HFFc6 (cell line): ENCODE measurements at places on chromosomes 2 and 18. TPM values are rescaled to one million over a fixed set of nuclear protein-coding genes. Genes with fewer than 3 reads are reported as not detected.

- no peaks in the 10 kb centered on the region; the same call in 1 of the 2 replicates for H3K4me1 ChIP-seq
- peaks cover 4% of the 10 kb centered on the region for H3K27me3 ChIP-seq
- no peak overlapping the region for H3K4me3 ChIP-seq
Measured at GRCh38 chr2:170404846-170405245, 226.9 kb downstream of the MYO3B start.

GRCh38 chr2:172216477-172216876, 113.8 kb upstream of the DLX2 start:
- no peak overlapping the region for H3K27ac ChIP-seq
- no peaks in the 10 kb centered on the region for H3K27me3 ChIP-seq
- H3K4me1 ChIP-seq, result peaks cover 43% of the 10 kb centered on the region

DNA sequence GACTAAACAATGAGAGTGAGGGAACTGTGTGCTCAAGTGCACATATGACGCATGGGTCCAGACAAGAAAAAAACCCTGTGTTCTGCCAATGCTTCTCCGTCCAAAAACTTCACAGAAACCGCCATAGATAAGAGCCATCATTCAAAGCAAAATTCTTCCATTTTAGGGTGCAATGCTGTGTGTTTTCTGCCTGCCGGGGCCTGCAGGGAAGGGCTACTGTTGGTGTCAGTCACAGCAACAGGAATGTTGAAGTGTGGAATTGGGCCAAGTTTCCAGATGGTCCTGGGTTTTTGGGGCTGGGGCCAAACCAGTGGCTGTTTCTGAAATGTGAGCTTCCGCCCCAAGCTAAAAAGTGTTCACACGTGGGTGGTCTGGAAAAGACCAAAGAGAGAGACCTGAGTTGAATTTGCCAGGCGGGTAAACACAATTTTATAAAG, 677 bp upstream of the MC2R start:
- no peak overlapping the region for H3K4me3 ChIP-seq
- H3K36me3 ChIP-seq, result no peaks in the 10 kb centered on the region
- no peaks in the 10 kb centered on the region for H3K27me3 ChIP-seq

DNA sequence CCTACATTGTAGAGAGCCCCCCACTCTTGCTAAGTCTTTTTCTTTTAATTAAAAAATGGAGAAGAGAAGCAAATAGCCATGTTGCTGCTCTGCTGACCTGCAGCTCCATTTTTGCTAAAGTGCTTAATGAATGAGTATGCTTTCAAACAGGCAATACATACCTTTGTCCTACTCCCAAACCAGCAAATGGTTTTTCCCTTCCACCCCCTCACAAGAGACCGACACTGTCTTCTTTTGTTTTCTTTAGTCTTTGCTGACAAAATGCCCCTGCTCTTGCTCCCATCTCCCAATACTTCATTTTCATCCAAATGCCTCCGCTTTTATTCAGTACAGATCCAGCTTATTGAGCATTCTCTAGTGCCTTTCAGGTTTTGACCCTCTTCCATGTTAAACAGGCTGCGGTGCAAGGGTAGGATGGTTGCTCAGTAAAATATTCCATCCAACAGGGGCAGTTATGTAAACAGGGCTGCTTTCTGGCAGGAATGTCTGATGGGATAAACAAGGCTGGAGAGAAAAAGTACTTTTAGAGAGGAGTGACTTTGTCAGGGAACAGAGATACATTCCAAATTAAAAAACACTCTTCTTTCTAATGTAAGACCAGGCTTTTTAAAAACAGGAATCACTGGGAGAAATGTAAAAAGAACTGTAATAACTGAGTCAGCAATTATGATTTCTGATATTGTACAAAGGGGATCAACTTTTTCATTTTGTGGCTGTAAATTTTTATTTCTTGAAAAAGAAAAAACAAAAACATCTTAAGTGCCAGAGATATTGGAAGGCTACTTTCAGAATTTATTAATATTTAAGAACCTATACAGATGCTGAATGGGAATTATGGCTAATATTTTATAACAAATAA, 136.8 kb downstream of the MEP1B start:
- DNase-seq, result no peak
- H3K27me3 ChIP-seq, result no peaks in the 10 kb centered on the region; the same call in 1 of the 2 replicates
- H3K4me3 ChIP-seq, result no peak overlapping the region
- H3K36me3 ChIP-seq, result no peaks in the 10 kb centered on the region
- H3K4me1 ChIP-seq, result no peaks in the 10 kb centered on the region

- no peak overlapping the region for H3K4me3 ChIP-seq
- DNase-seq, result no peak
- peaks cover 34% of the 10 kb centered on the region for H3K36me3 ChIP-seq
- peaks cover 5% of the 10 kb centered on the region for H3K27me3 ChIP-seq
- peaks cover 26% of the 10 kb centered on the region for H3K4me1 ChIP-seq
- no peak overlapping the region for H3K27ac ChIP-seq
Measured at GRCh38 chr2:85777441-85777861, 23.7 kb downstream of the ATOH8 start.

- H3K36me3 ChIP-seq, result peaks cover 23% of the 10 kb centered on the region; the same call in 1 of the 2 replicates
- no peak for DNase-seq
- H3K27me3 ChIP-seq, result peaks cover 4% of the 10 kb centered on the region
- no peak overlapping the region for H3K4me3 ChIP-seq
Measured at GRCh38 chr2:64627860-64628841, 25.6 kb downstream of the SERTAD2 start.

DNA sequence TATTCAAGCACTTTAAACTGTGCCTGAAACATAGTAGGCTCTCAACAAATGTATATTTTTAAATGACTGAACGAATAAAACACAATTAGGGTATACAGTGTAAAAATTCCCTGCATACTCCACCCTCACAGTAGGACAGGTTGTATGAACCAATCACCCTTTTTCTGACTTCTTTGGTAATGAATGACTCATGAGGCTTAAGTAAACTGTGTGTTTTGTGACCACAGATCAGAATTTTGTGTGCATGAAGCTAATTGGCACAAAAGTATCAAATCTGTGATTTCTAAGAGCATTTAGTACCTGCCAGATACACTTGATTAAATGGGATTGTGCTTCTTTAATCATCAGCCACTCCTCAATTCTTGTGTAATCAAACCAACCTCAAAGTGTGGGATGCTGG, 109.9 kb upstream of the MAP4K3 start:
- no peak for DNase-seq
- peaks cover 56% of the 10 kb centered on the region for H3K4me1 ChIP-seq
- H3K27me3 ChIP-seq, result no peaks in the 10 kb centered on the region; the same call in 1 of the 2 replicates
- peak overlapping the region; percentile 62 for H3K4me3 ChIP-seq
- H3K27ac ChIP-seq, result peak overlapping the region; percentile 94

- H3K4me3 ChIP-seq, result no peak overlapping the region
- H3K27ac ChIP-seq, result no peak overlapping the region
- no peaks in the 10 kb centered on the region for H3K27me3 ChIP-seq
- H3K36me3 ChIP-seq, result no peaks in the 10 kb centered on the region
Measured at GRCh38 chr2:81481242-81481993, 1176.9 kb upstream of the LRRTM1 start.

GRCh38 chr2:230812033-230812432, 52.7 kb upstream of the ITM2C start:
- peak overlapping the region; percentile 75 for H3K27ac ChIP-seq
- no peaks in the 10 kb centered on the region for H3K27me3 ChIP-seq
- H3K4me3 ChIP-seq, result no peak overlapping the region
- peaks cover 24% of the 10 kb centered on the region for H3K4me1 ChIP-seq

GRCh38 chr2:160583146-160583535, 89.5 kb upstream of the RBMS1 start:
- H3K4me3 ChIP-seq, result peak overlapping the region; percentile 34; the same call in 1 of the 2 replicates
- H3K4me1 ChIP-seq, result peaks cover 59% of the 10 kb centered on the region
- no peaks in the 10 kb centered on the region for H3K27me3 ChIP-seq
- peak; percentile 53 for DNase-seq
- no peaks in the 10 kb centered on the region for H3K36me3 ChIP-seq

GRCh38 chr2:183123117-183123958, 905 bp upstream of the NUP35 start:
- DNase-seq, result no peak
- H3K27ac ChIP-seq, result peak overlapping the region; percentile 97
- peak overlapping the region; percentile 97 for H3K4me3 ChIP-seq
- no peaks in the 10 kb centered on the region; the same call in 1 of the 2 replicates for H3K36me3 ChIP-seq

GRCh38 chr2:164006704-164007103, 270.9 kb upstream of the FIGN start:
- H3K36me3 ChIP-seq, result no peaks in the 10 kb centered on the region
- H3K4me3 ChIP-seq, result no peak overlapping the region
- no peak for DNase-seq
- no peak overlapping the region for H3K27ac ChIP-seq

DNA sequence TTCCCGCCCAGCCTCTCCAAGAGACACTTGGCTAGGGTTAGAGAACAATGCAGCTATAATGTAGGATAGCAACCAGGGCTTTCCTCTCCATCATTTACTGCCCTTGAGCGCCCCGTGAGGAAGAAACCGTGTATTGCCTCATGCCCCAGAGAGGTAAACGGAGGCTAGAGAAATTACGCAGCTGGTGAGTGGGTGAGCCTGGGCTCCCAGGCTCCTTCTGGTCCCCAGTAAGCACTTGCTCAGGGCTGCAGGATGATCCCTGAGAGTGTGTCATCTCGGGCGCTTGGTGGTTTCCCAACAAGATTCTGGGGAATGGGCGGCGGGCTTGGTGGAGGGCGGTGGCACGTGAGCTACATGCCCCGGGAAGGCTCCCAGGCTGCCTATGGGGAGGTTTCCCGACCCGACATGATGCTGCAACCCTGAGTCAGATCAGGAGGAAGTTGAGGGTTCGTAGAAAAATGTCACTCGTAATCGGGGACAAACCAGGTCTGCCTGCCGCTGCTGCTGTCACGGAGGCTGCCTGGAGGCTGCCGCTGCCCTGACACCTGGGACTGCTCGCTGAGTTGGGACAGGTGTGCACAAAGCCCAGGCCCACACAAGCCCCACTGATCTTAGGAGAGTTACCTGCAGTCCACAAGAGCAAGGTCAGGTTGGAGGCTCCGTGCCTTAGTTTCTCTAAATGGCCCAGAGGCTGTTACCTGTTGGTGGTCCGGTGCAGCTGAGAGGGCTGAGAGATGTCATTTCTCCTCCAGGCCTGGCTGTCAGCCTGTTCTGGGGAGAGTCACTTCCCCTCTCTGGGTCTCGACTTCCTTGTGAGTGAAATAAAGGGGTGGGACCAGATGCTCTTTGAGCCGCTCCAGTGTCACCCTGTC, at the start of gene GPR55:
Gene GPR55, minus strand, starts transcription at position 773 of the 872 bp plus-strand sequence. CDS start 14,280 bp downstream, outside the sequence.
- H3K27ac ChIP-seq, result no peak within 1 kb of the TSS
- peaks cover 61% of the 10 kb centered on the region for H3K27me3 ChIP-seq
- H3K36me3 ChIP-seq, result no peaks in the 10 kb centered on the region

GRCh38 chr2:189291460-189291859, 111.9 kb upstream of the COL5A2 start:
- H3K36me3 ChIP-seq, result peaks cover 11% of the 10 kb centered on the region
- DNase-seq, result no peak
- H3K4me1 ChIP-seq, result peaks cover 35% of the 10 kb centered on the region
- H3K4me3 ChIP-seq, result no peak overlapping the region

GRCh38 chr2:235421618-235422017, 72.2 kb upstream of the AGAP1 start:
- H3K27me3 ChIP-seq, result peaks cover 7% of the 10 kb centered on the region
- H3K4me3 ChIP-seq, result no peak overlapping the region
- peaks cover 5% of the 10 kb centered on the region for H3K36me3 ChIP-seq
- H3K4me1 ChIP-seq, result peaks cover 4% of the 10 kb centered on the region; the same call in 1 of the 2 replicates
- no peak for DNase-seq

GRCh38 chr2:29269095-29269764, 154.0 kb downstream of the CLIP4 start:
- no peak overlapping the region for H3K27ac ChIP-seq
- H3K36me3 ChIP-seq, result no peaks in the 10 kb centered on the region
- no peak overlapping the region for H3K4me3 ChIP-seq
- no peak for DNase-seq
- H3K4me1 ChIP-seq, result no peaks in the 10 kb centered on the region

- no peak overlapping the region for H3K4me3 ChIP-seq
- no peaks in the 10 kb centered on the region for H3K36me3 ChIP-seq
- H3K4me1 ChIP-seq, result peaks cover 38% of the 10 kb centered on the region
- H3K27ac ChIP-seq, result no peak overlapping the region
- no peaks in the 10 kb centered on the region for H3K27me3 ChIP-seq
- DNase-seq, result no peak
Measured at GRCh38 chr2:160534996-160535395, 41.4 kb upstream of the RBMS1 start.

GRCh38 chr2:119475225-119475856, 43.7 kb downstream of the TMEM37 start:
- H3K4me3 ChIP-seq, result no peak overlapping the region
- DNase-seq, result no peak
- H3K4me1 ChIP-seq, result no peaks in the 10 kb centered on the region
- H3K36me3 ChIP-seq, result no peaks in the 10 kb centered on the region
- H3K27ac ChIP-seq, result no peak overlapping the region

DNA sequence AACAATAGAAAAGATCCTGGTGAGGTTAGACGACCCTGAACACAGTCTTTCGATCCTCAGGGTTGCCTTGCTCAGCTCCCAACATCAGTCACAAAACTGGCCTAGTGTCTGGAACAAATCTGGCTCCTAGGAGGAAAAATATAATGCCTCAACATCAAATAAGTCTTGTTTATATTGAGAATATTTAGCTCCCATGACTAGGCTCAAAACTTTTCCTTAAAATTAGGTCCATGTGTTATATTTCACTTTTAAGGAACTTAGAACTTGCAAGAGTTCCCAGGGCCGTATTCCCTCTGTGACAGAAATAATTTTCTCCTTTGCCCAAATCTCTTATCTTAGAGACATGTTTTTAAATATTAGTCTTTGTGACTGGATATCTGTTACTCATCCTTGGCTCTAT, 819.7 kb upstream of the ZEB2 start:
- H3K27me3 ChIP-seq, result no peaks in the 10 kb centered on the region
- H3K4me1 ChIP-seq, result peaks cover 27% of the 10 kb centered on the region
- H3K27ac ChIP-seq, result no peak overlapping the region

DNA sequence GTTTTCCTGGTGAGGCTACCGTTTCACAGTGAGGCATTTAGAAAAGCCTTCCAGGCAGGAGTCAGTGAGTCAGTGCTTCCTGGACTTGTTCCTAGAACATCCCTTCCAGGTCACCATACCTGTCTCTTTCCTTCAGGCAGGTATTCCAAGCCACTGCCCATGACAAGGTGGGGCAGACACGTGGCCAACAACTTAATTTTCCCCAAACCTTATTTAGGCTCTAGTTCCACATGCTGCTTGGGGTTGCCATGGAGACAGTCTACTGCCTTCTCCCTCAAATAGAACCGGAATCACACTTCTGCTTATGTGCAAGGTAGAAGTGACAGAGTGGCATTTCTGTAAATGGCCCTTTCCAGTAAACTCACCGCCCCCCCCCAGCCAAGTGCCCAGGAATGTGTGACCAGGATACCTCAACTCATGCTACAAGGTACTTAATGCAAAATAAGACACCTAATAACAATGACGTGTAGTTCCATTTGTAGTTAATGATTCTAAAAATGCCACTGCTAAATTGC, 258.3 kb downstream of the PRKCE start:
- peaks cover 18% of the 10 kb centered on the region for H3K4me1 ChIP-seq
- no peak overlapping the region for H3K4me3 ChIP-seq
- H3K27ac ChIP-seq, result no peak overlapping the region
- DNase-seq, result no peak
- no peaks in the 10 kb centered on the region for H3K36me3 ChIP-seq
- H3K27me3 ChIP-seq, result peaks cover 5% of the 10 kb centered on the region

- H3K4me1 ChIP-seq, result peaks cover 13% of the 10 kb centered on the region
- peaks cover 2% of the 10 kb centered on the region; the same call in 1 of the 2 replicates for H3K27me3 ChIP-seq
- no peak for DNase-seq
Measured at GRCh38 chr18:24071779-24072178, 57.2 kb downstream of the TTC39C start.

Gene TTC32
- total RNA-seq, result 3.6 and 5.0 TPM in 2 replicates

Gene HOXD13
- total RNA-seq, result 1.1 to 1.9 TPM (median 1.5 TPM) in 3 replicates

Gene SRD5A2
- total RNA-seq, result not detected in 3 replicates

Gene EHBP1
- 63.5 to 83.4 TPM (median 82.8 TPM) in 3 replicates for total RNA-seq

Gene PROKR1
- not detected in 2 replicates for total RNA-seq

Gene NRP2
- total RNA-seq, result 8.6 to 21.3 TPM (median 11.8 TPM) in 3 replicates

Gene LOXHD1
- not detected in 3 replicates for total RNA-seq

Gene C2orf72
- total RNA-seq, result not detected in 3 replicates

Gene SERPINB12
- not detected in 3 replicates for total RNA-seq

Gene TSN
- total RNA-seq, result 69.9 to 84.3 TPM (median 78.6 TPM) in 3 replicates
